NCI-H1417 treated with DMSO at 0.1 percent for 48 hours (cell line): ENCODE measurements at places on chromosomes 7 and 10.

- no peak for DNase-seq
Measured at GRCh38 chr10:48885376-48885775, 54.3 kb downstream of the LRRC18 start.

DNA sequence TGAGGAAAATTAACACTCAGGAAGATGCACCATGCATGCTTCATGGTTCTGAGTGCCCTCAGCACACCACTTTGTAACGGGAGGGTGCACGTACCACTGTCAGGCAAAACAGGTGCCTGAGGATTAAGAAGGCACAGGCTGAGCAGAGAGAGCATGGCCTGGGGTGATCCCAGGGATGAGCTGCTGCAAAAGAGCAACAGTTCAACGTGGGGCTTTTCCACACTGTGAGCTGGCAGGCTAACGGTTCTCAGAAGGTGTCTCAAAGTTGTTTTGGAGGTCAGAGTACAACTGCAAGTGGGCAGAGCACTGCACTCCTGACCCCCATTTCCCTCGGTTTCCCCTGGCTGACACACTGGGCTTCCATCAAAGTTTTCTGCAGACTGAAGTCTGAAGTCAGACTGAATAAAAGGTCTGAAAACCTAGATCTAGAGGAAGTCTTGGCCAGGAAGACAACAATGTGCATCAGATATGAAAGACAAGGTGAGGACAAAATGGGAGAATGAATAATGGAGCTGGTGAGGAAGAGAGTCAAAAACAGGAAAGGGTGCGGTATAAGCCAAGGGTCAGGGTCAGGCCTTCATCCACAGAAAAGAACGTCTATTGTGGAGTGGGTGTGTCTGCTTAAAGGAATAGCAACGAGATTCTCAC lies 20.5 kb downstream of the ZNF438 start:
- DNase-seq: no peak

DNA sequence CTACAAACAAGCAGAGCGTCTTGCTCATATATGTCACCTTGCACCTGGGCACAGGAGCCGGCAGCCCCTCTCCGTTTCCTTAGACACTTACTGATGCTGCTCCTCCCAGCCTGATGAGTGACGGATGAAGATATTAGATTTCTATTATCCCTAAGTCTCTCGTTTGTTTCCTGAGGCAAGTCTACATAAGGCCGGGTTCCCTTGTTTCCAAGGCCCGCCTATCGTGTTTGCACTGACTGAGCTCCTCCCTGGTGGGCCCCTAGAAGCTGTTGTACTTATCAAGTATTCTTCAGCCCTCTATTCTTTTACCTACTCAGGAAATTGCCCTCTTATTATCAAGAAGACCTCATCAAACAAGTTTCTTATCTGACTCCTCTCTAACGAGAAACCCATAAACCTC lies 18.5 kb downstream of the SH3PXD2A start:
- DNase-seq: no peak

- no peak for DNase-seq
Measured at GRCh38 chr7:50730446-50731400, 52.0 kb downstream of the GRB10 start.

DNA sequence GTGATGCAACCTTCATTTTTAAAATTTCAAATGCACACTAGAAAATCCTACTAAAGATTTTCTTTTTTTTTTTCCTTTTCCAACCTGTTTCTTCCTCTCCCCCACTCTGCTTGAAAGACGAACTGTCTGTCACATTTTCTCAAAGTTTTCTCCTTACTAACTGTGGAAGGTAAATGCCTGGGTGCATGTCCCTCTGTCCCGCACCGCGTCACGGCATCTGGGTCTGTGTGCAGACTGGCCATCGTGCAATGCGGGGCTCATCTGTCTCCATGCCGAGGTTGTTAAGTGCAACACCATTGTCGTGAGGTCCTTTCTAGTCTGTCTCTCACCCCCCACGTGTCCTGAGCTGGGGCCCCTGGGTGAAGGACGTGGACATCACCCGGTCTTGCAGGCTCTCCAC lies 28.4 kb downstream of the PFKFB3 start:
- no peak for DNase-seq
